ENCODE measurements at places on chromosomes 2 and 18.

- DNase-seq: peak; percentile 35
These were observed 93.5 kb upstream of the SLC14A2 start for GRCh38 chr18:45521777-45522176.

DNA sequence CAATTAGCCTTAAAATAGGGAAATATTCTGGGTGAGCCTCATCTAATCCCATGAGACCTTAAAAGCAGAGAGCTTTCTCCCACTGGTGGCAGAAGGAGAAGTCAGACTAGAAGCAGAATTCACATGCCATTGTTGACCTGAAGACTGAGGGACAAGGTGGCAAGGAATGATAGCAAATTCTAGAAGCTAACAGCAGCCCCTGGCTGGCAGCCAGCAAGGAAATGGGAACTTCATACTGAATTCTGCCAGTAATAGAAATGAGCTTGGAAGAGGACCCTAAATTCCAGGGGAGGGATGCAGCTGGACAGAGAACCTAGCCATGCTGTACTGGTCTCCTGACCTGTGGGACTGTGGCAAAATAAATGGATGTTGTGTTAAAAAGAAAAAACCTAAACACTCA is 19.5 kb downstream of the B3GNT7 start:
- no peak for DNase-seq

GRCh38 chr2:903223-903900 is 47.3 kb upstream of the SNTG2 start:
- no peak for DNase-seq

DNA sequence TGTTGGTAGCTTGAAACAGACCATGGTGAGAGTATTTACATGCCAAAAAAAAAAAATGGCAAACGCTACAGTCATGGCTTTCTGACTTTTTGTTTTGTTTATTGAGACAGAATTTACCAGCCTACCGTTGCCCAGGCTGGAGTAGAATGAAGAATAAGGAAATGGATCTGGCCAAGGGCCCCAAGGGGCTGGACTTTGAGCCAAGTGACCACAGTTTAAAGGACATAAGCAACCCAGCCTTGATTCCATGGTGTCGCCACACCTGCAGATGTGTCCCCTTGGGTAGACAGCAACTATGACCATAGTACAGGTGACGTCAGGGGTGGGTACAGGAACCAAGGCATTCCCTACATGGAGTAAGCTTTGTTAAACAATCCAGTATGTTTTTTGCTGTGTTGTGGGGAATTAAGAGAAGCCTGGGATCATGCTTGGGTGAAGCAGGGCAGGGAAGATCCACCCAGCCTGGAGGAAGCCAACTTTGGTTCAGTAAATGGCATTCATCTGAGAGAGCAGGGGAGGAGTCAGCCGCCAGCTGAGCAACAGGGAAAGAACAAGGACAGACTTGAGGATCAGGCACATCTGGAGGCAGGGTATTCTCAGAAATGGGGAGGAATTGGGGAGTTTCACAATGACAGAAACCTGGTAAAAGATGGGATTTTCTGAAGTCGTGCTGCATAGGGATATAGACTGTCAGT is 110.3 kb upstream of the SH3BP4 start:
- peak; percentile 7 for DNase-seq

GRCh38 chr2:153990771-153991170 is 119.0 kb downstream of the GALNT13 start:
- DNase-seq: no peak

- no peak for DNase-seq
These were observed 2.2 kb downstream of the CD226 start for GRCh38 chr18:69945220-69946114.

DNA sequence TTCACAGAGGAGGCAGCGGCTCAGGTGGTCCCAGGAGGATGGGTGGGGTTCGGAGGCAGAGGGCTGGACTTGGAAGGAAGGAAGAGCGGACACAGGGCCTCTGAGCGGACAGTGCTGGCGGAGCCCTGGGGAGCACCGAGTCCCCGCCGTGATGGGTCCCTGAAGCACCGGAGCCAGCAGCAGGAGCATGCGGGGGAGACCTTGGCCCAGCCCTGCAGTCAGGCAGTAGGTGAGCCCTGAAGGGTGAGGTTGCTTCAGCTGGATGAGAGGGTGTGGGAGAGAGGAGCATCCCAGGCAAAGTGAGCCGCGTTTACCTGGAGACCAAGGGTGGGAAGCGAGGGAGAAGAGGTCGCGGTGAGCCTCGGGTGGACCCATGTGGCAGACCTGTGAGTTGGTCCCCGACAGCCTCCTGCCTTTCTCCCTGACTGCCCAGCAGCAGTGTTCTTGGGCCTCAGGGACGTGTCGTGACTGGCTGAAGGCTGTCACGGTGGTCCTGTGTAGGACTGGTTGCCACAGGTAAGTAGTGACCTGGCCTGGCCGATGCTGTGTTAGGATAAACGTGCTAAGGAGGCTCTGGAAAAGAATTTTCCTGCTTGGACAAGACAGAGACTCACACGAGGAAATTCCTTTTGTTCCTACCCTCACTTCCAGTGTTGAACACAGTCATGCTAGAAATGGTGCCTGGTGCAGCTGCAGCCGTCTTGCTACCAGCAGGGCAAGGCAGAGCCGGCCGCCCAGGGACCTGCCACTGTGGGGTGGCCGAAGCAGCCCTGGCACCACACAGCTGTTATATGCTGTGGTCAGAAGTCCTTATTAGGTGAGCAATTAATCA is 73.0 kb downstream of the RRM2 start:
- DNase-seq: no peak

GRCh38 chr2:10985260-10985659 is 73.5 kb downstream of the KCNF1 start:
- DNase-seq: no peak

GRCh38 chr2:80852079-80852807 is 547.7 kb upstream of the LRRTM1 start:
- no peak for DNase-seq

DNA sequence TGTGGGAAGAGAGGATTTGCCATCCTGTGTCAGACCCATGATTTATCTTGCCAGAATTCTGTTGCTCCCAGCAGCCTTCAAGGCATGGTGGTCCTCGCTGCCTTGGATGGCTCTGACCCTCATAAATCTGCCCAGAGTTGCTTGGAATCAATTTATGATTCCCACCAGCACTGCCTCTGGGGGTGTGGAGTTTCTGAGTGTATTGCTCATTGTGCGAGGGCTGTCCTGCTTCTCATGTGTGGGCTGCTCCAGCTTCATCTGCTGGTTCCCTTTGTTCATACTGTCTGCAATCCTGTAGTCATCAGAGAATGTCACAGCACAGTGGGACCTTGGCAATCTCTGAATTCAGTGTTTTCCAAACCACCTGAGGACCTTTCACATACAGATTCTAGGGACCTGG is 139.8 kb downstream of the CLIP4 start:
- DNase-seq: no peak

DNA sequence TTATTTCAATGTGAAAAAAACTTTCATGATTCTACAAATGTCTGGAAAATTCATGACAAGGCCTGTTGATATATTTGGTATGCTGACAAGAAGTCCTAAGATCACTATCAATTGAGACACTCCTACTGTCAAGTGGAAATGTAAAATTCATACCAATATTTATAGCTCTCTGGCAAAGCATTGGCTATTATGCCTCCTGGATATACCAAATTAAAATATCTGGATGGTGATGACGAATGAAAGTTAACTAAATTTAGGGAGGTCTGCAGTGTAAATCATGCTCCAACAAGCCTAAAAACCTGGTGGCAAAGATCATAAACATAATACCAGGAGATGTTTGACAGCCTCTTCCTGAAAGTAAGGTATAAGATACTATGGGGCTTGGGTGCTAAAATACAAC is 41.1 kb upstream of the TCF4 start:
- DNase-seq: no peak

- DNase-seq: no peak
These were observed 113.7 kb downstream of the SPTBN1 start for GRCh38 chr2:54569745-54570301.

All from AG08395 (cell line).